ENCODE measurements at places on chromosomes 12 and 14.

GRCh38 chr14:61362072-61362750 lies 40.8 kb downstream of the PRKCH start:
- no peak for DNase-seq

DNA sequence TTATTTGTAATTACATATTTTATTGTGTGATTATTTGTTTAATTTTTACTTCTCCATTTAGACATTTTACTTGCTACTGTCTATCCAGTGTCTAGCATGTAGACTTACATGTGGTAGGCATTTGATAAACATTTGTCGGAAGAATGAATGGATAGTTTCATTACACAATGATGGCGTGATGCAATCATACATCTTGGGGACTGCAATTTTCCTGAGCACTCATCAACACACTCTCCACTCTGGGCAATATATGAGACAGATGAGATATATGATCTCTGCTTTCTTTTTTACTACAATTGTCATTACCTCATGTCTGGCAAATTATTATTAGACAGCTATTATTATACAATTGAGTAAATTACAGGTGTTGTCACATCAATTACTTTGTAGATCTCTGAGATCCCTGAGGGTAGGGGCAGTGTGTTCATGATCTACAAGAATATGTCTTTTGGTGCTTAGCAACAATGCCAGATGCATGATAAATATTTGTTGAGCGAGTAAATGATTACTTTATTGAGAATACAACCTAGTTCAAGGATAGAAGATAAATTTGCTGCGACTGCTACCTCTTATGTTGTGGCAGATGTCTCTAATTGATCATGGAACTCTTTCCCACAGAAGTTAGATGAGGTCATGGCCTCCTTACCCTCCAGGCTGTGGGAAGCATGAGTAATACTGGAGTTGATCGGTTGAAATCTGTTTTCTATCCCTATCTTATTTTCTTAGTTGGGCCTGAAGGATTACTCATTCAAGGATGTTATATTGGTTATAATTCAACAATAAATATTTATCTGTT lies 416.0 kb downstream of the LRIG3 start:
- DNase-seq: no peak

DNA sequence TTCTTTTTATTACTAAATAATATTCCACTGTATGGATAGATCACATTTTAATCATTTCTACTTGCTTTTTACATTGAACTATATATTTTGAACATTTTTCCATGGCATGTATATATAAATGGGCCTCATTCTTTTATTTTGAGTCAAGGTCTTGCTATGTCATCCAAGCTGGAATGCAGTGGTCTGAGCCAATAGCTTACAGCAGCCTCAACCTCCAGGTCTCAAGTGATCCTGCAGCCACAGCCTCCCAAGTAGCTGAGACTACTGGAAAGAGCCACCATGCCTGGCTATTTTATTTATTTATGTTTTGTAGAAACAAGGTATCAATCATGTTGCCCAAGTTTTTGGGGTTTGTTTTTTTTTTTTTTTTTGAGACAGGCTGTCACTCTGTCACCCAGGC lies 7.6 kb downstream of the FCF1 start:
- DNase-seq: no peak

GRCh38 chr12:91133871-91134270 lies 22.6 kb upstream of the LUM start:
- DNase-seq: no peak

- DNase-seq: no peak
These were observed 87.8 kb upstream of the ZFP36L1 start for GRCh38 chr14:68880581-68881105.

DNA sequence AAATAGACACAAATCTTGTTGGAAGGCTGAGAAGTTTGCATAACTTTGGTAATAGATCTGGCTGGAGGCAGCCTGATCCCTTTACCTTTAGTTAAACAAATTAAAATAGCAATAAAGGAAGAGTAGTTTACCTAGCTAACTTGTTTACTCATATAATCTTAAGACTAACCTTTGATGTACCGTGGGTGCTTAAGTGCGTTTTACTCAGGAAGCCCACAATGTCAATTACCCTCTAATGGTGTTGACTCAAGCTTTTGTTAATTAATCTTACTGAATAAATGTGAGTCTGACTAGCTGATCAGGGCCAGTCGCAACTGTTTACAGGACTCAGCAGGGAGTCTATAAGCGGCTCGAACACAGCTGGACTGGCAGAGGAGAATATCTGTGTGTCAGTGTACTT lies 51.5 kb downstream of the FAR2 start:
- no peak for DNase-seq

- no peak for DNase-seq
These were observed 1.6 kb upstream of the NUMB start for GRCh38 chr14:73459959-73460358.

Measured in NK-92 treated with Interleukin-12 subunit alpha and Interleukin-12 subunit beta, amount 100 ng/mL, for 24 hours (cell line).